Jurkat, Clone E6-1 (cell line): ENCODE measurements at places on chromosomes 2 and 18.

- no peak for DNase-seq
Measured at GRCh38 chr2:174142290-174142689, 106.0 kb downstream of the OLA1 start.

GRCh38 chr2:62956651-62957050 is 94.0 kb upstream of the OTX1 start:
- no peak for DNase-seq

DNA sequence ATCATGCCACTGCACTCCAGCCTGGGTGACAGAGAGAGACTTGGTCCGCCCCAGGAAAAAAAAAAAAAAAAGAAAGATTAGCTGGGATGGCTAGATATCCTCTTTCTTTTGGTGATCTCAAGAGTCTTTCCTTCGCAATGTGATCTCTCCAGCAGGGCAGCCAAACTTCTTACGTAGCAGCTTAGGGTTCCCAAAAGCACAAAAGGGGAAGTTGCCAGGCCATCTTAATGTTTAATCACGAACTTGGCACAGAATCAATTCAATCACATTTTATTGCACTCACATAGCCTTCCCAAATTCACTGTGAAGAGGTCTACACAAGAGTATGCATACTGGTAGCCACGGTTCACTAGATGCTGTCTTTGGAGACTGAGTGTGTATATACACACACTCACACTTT is 53.1 kb downstream of the VIL1 start:
- DNase-seq: no peak

- DNase-seq: no peak
Measured at GRCh38 chr2:71559828-71560637, 106.7 kb downstream of the DYSF start.

DNA sequence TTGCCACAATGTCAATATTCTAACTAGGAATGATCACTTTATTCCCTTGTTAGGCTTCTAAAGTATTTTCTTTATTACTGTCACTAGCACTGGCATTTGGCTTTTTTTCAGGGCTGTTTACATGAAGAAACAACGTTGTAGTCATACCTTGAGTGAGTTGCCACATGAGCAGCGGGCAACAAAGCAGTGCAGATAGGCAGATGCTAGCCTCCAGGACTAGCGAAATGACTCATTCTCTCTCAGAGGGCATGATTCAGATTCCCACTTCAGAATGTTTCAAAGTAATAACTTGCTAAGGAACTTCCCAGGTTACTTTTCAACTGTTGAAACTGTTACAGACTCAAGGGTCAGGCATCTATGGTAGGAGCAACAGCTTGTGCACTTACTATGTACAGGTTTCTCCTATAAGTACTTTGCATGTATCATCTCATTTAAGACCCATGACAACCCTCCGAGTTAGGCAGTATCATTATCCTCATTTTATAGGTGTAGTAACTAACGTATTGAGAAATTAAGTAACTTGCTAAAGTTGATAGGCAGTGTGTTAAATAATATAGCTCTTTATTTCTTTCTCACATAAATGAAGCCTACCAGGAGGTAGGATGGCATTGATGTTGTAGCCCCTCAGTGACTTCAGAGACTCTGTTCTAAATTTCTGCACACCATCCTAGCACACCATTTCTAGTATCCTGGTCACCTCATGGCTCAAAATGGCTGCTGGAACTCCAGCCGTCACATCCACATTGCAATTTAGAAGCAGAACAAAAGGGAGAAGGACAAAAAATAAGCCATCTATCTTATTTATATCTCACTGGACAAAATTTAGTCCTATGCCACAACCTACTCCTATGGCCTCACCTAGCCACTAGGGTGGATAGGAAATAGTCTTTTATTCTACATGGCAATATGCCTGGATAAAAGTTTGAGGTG is 83.3 kb downstream of the ICOS start:
- no peak for DNase-seq

DNA sequence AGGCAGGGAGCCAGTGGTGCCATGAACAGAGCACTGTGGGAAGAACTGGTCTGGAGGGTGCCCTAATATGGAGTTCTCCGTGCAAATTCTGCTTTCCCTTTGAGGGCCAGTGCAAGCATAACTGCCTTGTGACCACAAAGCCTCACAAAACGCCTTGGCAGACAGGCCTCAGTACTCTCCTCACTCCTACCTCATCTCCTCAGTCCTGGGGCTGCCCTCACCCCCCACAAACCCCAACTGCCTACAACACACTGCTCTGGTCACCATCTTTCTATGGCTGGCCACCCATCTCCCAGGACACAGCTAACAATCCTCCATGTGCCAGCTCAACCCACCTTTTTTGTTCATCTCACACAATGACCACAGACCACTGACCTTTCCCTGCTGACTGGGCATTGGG is 8.9 kb downstream of the COX5B start:
- DNase-seq: no peak

GRCh38 chr2:109648041-109648527 is 33.9 kb downstream of the SOWAHC start:
- DNase-seq: no peak

- DNase-seq: no peak
Measured at GRCh38 chr2:53969968-53970723, 647 bp downstream of the PSME4 start.

- no peak for DNase-seq
Measured at GRCh38 chr2:60453301-60453700, 100.2 kb downstream of the BCL11A start.

- DNase-seq: no peak
Measured at GRCh38 chr2:4465671-4466070, 762.3 kb downstream of the DCDC2C start.

- no peak for DNase-seq
Measured at GRCh38 chr2:84425310-84425709, 33.8 kb downstream of the SUCLG1 start.

DNA sequence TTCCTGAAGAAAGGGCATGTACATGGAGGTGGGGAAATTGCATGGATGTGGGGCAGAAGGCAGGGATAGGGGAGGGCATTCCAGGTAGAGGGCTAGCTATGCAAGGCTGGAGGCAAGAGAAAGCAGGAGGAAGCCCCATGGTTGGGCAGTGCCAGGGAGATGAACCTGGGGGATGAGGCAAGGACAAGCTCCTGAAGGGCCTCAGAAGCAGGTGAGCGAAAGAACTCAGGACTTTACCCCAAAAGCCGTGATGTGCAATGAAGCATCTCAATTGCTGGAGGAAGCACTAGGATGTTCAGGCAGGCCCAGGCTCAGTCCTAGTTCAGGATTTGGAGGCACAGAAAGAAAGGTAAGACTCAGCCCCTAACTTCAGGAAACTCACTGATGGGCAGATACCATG is 117.0 kb upstream of the EPAS1 start:
- DNase-seq: no peak

DNA sequence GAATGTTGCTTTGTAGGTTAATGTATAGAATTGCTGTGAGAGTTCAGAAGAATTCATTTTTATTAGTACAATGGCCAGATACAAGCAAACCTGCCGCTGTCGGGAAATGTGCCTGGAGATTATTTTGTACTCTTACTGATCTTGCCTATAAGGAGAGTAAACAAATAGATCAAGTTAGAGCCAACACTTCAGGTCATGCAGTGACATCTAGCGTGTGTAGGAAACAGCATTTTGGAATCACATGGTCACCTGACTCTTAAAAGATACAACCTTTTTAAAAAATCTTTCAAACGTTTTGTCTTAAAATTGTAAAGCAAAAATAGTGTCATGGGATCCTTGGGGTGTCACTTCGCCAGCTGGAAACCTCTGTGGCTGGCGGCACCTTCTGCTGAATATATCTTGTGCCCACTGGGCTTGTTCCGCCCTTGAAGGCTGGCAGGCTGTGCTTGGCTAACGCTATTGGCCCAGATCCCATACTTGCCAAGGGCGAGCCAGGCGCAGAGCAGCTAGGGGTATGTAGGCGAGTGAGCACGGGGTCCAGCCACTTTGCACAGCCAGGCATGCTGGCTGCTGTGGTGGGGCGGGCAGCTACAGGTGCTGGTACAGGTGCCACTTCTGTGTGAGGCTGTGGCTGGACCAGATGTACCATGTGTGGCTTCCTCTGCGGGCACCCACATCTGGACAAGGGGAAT is 19.5 kb upstream of the RPRM start:
- DNase-seq: no peak

- no peak for DNase-seq
Measured at GRCh38 chr2:67389788-67390187, 7.3 kb upstream of the ETAA1 start.

DNA sequence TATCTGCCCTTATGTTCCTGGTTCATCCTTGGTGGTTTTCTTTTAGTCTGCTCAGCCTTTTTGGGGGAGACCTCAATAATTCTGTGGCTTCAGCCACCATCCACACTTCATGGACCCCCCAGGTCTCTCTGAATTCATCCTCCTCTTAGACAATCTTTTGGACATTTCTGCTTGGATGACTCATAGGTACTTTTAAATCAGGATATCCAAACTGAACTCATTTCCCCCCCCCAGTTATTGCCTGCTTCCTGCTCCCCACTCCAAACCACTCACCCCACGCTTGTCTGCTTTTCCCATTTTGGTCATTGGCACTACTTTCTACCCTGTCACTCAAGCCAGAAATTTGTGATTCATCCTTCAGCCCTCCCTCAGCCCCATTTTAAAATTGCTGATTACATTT is 78.5 kb downstream of the TANC1 start:
- DNase-seq: no peak

- no peak for DNase-seq
Measured at GRCh38 chr2:65922794-65923193, 490.4 kb upstream of the SPRED2 start.

GRCh38 chr2:233280114-233280693 is 27.4 kb upstream of the SAG start:
- no peak for DNase-seq

GRCh38 chr2:121272596-121272995 is 12.4 kb downstream of the TFCP2L1 start:
- DNase-seq: no peak

DNA sequence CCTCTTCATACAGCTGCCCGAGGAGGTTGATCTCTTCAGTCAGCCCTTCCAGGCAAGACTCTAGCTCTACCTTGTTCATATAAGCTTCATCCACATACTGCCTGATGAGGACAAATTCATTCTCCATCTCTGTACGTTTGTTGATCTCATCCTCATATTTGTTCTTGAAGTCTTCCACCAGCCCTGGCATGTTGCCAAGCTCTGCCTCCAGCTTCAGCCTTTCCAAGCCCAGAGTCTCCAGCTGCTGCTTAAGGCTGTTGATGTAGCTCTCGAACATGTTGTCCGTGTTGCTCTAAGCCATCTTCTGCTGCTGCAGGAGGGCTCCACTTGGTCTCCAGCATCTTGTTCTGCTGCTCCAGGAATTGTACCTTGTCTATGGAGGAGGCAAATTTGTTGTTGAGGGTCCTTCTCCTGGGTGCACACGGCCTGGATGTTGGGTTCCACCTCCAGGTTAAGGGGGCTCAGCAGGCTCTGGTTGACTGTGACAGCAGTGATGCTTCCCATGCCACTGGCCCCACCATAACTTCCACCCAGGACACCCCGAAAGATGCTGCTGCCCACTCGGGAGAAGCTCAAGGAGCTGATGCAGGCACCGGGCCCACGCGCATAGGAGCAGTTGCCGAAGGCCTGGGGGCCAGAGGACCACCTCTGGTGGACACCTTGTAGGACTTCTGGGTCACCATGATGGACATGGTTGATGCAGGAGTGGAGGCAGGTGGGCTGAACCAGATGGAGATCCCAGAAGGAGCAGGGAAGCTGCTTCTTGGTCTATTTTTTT is 30.3 kb downstream of the ICA1L start:
- no peak for DNase-seq

GRCh38 chr2:86335865-86336674 is 1.4 kb downstream of the REEP1 start:
- DNase-seq: no peak

- no peak for DNase-seq
Measured at GRCh38 chr2:167136879-167137596, 248.8 kb downstream of the XIRP2 start.

GRCh38 chr2:28613633-28614501 is 118.0 kb downstream of the PLB1 start:
- DNase-seq: no peak

- DNase-seq: no peak
Measured at GRCh38 chr2:217108086-217108485, 248.2 kb upstream of the TNP1 start.

GRCh38 chr18:24118750-24119577 is 19.9 kb upstream of the CABYR start:
- peak; percentile 76 for DNase-seq

- DNase-seq: no peak
Measured at GRCh38 chr2:27572998-27573429, 9.8 kb upstream of the ZNF512 start.

DNA sequence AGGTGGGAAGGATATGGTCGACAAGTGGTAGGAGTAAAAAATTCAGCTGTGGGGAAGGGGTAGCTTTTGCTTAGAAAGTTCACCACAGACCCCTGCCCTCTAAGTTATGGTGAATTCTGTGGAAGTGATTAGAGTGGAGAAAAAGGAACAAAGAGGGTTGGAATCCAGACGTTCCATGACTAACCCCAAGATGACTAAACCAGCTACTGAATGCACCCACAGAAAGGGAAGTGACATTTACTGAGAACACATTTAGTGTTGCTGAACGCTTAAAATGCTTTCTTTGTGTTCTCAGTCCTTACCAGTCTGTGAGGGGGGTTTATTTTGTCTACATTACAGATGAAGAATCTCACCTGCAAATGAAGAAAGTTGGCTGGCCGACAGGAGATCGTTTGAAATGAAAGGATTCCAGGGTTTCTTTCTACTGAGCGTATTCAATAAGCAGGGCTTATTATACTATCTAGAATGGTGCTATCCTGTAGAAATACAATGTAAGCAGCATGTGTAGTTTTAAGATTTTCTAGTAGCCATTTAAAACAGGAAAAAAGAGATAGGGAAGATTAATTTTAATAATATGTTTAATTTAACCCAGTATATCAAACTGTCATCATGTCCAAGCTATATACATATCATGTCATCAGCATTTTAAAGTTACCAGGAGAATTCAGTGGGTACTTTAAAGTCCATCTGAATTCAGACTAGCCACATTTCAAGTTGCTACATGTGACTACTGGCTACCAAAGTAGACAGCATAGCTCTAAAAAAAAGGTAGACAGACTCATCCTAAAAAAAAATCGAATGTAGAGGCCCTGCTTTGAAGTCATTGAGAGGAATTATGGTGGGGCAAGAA is 60.1 kb downstream of the LIMS1 start:
- no peak for DNase-seq

- DNase-seq: no peak
Measured at GRCh38 chr18:6256521-6256920, 158.2 kb downstream of the L3MBTL4 start.
